ENCODE measurements at places on chromosomes 1 and 21.

DNA sequence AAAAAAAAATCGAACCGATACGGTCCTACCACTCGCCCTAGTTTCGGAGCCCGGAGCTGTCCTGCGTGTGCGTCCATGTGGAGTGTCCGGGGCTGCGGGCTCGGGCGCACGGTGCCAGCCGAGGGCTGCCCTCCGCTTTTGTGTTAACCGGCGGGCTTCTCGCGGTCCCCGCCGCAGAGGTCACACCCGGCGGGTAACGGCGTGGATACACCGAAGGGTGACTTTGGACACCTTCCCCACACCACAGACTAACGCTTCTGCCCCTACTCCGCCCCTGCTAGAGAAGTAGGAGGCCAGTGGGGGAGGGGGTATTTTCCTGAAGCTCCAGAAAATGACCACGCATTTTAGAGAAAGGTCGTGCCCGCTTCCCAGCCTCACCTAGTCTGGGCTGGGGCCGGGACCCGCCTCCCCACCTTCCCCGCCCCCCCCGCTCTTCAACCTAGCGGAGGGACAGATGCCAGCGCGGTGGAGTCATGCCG, 609 bp upstream of the ATF3 start:
- DNase-seq: no peak

GRCh38 chr1:184482136-184482535, 95.3 kb downstream of the C1orf21 start:
- no peak for DNase-seq

DNA sequence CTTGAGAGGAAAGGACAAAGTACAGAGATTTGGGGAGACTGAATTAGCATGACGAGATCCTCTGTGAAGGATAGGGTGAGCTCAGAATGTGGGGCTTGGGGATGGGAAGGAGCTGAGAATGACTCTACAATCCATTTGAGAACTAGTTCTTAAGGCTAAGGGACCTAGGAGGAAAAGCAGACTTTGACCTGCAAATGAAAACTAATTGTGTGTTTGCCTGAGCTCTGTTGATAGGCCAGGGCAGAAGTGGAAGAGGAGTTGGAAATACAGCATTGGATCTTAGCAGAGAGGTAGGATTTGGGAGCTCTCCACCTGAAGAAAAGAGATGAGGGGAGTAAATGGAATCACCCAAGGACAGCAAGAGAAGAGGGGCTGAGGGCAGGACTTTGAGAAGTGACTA, 2.1 kb upstream of the RGS8 start:
- no peak for DNase-seq

DNA sequence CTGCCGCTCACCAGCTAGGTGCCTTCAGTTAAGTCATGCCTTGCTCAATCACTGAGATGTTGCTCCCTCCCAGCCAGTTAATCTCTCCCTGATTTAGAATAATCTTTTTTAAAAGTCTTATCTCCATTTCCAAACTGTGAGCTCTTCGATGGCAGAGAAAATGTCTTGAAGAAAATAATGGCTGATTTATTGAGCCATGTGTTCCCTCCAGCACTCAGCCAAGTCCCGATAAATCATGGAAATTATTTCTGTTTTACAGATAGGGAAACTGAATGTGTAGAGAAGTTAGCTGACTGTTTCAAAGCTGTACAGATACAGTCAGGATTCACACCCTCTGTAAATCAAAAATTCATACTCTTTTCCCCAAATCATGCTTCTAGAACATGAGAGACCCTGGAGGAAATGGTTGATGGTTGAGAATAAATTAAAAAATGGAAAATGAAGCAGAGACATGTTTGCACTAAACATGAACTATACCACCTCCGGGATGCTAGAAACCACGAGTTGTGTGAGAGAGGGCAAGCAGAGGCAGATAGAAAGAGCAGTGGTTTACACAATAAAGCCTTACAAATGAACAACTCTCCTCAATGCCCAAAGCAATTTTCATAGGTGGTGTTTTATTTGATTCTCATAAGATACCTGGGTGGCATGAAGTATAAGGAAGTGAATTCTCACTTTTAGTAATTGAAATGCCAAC, 376.4 kb downstream of the PLPP3 start:
- DNase-seq: no peak

GRCh38 chr1:53345996-53346813, 18.3 kb upstream of the LRP8 start:
- DNase-seq: no peak

- no peak for DNase-seq
These were observed 199.3 kb upstream of the TMEM51 start for GRCh38 chr1:14954210-14954609.

GRCh38 chr1:220767312-220768125, 19.2 kb upstream of the MTARC1 start:
- DNase-seq: no peak

GRCh38 chr1:107138767-107139445, 1.9 kb upstream of the NTNG1 start:
- peak; percentile 4 for DNase-seq

DNA sequence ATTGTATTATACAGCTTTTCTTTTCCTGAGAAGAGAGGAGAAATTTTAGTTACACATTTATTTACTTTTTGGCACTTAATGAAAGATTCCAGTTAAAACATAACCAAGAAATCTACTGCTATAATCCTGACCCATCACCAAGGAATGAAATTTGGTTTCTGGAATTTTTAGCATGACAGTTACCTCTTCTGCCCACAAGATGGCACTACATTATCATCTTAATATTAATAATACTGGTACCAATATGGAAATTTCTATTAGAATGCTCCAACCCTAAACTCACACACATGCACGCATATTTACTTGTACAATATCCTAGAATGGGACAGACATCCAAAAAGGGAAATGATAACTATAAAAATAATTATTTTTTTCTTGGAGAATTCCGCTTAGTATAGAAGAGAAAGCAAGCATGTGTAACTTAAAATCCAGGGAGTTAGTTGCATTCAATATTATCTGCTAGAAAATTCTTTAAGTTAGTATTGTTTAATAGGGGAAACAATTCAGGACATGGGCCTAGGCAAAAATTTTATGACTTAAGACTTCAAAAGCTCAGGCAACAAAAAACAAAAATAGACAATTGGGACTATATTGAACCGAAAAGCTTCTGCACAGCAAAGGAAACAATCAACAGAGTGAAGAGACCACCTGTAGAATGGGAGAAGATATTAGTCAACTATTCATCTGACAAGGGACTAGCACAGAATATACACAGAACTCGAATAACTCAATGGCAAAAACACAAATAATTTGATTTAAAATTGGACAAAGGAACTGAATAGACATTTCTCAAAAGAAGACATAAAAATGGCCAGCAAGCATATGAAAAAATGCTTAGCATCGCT, 37.4 kb downstream of the MAP3K21 start:
- no peak for DNase-seq

DNA sequence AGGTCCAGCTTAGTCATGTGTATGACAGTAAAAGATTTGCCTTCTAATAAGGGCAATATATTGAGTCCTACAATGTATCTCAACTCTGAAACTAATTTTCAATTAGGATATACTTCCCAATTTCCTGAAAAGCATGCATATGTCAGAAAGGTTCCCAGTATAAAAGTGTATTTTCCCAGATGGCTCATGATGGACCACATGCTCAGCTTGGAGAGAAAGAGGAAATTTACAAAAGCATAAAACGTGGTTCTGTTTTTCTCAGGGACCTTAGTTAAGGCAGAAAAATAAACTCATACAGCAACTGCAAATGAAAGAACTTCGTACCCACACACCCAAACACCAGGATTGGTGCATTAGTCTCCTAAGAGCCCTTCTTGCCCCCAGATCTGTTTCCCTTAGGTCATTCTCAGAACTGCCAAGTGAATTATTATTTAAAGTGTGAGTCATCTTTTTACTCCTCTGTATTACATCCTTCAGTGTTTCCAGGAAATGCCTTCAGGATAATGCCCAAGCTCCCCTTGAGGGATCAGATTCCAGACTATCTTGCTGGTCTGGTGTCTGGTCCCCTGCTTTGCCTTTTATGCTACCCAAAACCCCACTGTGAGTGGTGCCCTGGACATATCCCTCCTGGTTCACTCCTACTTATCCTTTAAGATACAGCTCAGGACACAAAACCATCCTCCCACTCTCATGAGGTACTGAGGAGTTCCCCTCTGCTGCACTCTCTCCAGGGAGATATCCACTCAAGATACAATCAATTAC, 57.4 kb downstream of the SSX2IP start:
- DNase-seq: peak; percentile 32

GRCh38 chr1:227255086-227255732, 63.1 kb downstream of the CDC42BPA start:
- DNase-seq: no peak

DNA sequence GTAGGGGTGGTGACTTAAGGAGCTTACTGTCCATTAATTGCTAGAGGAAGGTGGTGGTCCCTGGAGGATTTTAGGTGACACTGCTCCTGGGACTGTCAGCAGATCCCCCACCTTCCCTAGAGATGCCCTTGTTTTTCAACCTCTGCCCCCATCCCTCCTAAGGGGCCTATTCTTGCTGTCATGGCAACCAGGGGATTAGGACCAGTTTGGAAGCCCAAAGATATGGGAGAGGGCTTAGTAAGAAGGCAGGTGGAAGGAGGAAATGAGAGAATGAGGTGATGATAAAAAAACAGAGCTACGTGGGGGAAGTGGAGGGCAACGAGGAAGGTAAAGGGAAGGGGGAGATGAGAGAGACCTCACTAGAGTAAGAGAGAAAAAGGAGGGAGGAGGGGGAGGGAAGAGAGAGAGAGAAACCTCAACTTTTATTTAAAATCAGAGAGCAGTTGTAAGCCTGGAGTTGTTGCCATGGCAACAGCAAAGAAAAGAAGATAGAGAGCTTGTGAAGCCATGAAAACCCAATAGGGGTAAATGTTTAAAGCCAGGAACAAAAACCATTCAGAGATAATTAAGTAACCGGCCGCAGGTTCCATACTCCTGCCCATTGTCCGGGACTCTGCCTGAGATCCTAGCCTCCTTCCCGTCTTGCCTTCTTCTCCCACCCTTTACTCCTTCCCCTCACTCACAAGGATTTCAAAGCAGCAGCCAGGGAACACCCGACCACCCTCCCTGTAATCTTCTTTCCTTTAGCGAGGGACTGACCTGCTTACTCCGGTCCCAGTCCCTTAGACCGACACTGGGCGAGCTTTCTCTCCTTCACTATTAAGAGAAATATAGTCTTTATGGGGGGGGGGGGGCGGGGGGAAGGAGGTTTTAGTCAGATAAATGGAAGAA, 20.6 kb downstream of the KIRREL1 start:
- no peak for DNase-seq

GRCh38 chr1:157113106-157113505, 13.5 kb upstream of the ETV3L start:
- DNase-seq: no peak

- peak; percentile 47 for DNase-seq
These were observed 6.5 kb upstream of the MFAP2 start for GRCh38 chr1:16986962-16987361.

Measured in ELF-1 (cell line).